Neural crest cell (in vitro differentiated cells): ENCODE measurements at places on chromosomes 6 and 20.

DNA sequence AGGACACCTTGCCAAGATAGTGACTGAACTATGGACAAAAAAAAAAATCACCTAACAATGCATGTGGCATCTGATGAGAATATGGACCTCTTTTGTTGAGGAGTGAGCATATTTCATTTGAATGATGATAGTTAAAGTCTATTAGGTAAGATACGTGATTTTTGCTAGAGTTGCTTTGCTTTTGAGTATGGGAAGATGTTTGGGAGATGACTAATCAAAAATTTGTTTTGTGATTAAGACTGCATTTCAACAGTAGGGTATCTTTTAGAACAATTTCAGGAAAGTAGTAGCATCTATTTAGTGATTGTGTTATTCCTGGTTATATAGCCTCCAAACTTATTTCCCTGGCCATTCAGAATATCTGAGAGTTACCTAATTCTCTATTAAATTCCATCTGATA is 878.6 kb upstream of the CITED2 start:
- no peak overlapping the region for H3K27ac ChIP-seq
- H3K4me1 ChIP-seq = no peaks in the 10 kb centered on the region
- no peaks in the 10 kb centered on the region for H3K36me3 ChIP-seq
- no peak overlapping the region for H3K4me3 ChIP-seq
- no peak for DNase-seq

DNA sequence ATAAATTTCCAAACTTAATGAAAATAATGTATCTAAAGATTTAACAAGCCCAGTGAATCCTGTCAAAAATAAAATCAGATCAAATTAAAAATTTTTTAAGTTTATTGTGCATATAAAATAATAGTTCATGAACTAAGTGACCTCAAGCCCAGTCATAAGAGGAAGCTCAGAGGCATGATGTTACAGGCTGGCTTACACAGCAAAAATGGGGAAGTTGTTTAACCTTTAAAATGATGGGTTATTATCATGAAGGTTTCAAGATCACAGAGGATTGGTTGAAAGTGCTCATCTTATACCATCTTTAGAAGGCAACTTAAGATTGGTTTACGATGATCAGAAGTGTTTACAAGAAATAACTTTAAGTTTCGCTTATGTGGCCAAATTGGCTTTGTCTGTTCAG is 102.5 kb downstream of the PAK5 start:
- H3K4me1 ChIP-seq = no peaks in the 10 kb centered on the region
- no peak overlapping the region for H3K27ac ChIP-seq
- H3K4me3 ChIP-seq = no peak overlapping the region
- DNase-seq = no peak
- no peaks in the 10 kb centered on the region for H3K36me3 ChIP-seq
- no peaks in the 10 kb centered on the region for H3K27me3 ChIP-seq

GRCh38 chr6:56954403-56955170 is at the start of gene BEND6:
Gene BEND6 (plus strand): TSS chr6:56955107. CDS start chr6:56981811, 26,704 bp downstream.
- DNase-seq = peak; percentile 30
- H3K4me1 ChIP-seq = peaks cover 29% of the 10 kb centered on the region
- H3K36me3 ChIP-seq = no peaks in the 10 kb centered on the region
- peak within 1 kb of the TSS; percentile 95 for H3K4me3 ChIP-seq
- H3K27me3 ChIP-seq = peaks cover 59% of the 10 kb centered on the region
- no peak within 1 kb of the TSS for H3K27ac ChIP-seq

DNA sequence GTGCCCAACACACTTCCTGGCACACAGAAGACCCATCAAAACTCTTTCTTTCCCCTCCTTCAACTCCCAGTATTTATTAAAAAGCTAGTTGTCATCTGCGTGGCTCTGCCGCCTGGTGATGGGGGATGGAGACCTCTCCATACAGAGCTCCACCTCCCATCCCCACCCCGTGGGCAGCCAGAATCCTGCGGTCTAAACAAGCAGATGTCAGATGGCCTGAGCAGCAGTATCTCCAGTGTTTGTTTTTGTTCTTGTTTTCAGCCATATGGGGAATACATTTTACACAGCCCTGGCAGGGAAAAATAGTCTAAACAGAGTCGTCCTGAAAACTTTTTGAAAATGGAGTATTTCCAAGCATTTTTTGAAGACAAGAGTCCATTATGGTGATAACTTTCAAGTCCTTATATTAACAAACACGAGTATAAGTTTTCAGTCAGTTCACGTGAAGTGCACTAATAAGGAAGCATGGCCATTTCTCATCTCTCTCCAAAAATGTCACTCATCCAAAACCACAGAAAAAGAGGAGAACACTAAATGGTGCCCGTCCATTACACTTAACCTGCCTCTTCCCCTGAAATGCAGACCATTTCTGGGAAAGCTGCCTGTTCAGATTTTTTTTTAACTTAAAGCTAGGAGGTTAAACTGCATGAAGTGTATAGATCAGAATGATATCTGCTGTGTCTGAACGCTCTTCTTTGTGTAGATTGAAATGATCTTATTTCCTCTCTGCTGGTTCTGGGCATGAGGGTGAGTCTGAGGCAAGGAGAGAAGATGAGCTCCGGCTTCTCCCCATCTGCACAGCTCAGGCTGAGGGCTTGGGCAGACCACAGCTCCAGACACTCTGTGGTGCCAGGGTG is 91.0 kb downstream of the TCP11 start:
- H3K4me3 ChIP-seq = no peak overlapping the region
- DNase-seq = no peak
- H3K27ac ChIP-seq = no peak overlapping the region
- no peaks in the 10 kb centered on the region for H3K36me3 ChIP-seq
- peaks cover 20% of the 10 kb centered on the region for H3K4me1 ChIP-seq
- no peaks in the 10 kb centered on the region for H3K27me3 ChIP-seq

DNA sequence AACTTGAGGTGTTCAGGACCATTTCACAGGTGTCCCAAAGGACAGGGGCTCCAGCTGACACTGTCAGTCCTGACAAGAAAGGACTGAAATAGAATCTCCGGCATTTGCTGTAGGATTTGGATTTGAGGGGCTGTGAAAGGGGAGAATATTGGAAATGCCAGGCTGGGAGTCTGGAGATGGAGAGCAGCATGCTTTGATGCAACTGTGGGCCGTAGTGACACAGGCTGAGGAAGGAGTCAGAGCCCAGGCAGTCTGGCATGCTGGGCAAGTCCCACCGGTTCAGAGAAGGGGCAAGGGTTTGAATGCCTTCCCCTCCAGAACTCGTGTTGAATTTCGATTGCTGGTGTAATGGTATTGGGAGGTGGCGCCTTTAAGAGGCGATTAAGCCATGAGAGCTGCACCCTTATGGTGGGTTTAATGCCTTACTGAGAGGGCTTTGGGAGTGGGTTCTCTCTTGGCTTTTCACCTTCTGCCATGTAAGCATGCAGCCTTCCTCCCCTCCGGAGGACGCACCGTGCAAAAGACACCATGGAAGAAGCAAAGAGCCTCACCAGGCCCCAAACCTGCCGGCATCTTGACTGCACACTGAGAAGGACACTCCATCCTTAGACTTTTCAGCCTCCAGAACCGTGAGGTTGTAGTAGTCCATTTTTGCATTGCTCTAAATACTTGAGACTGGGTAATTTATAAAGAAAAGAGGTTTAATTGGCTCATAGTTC is 9.4 kb upstream of the PYGB start:
- no peak for DNase-seq
- peaks cover 43% of the 10 kb centered on the region for H3K4me1 ChIP-seq
- no peaks in the 10 kb centered on the region for H3K36me3 ChIP-seq

- H3K27me3 ChIP-seq = peaks cover 99% of the 10 kb centered on the region
- peaks cover 9% of the 10 kb centered on the region for H3K4me1 ChIP-seq
- H3K4me3 ChIP-seq = peak within 1 kb of the TSS; percentile 89
- no peak within 1 kb of the TSS for H3K27ac ChIP-seq
These were observed at the start of gene TBX18 for GRCh38 chr6:84764332-84765049. Gene TBX18 (minus strand): TSS chr6:84764598. CDS start chr6:84764181, 417 bp downstream.

GRCh38 chr6:83218646-83219045 is 25.5 kb downstream of the RWDD2A start:
- no peak for DNase-seq
- peaks cover 4% of the 10 kb centered on the region for H3K4me1 ChIP-seq
- no peak overlapping the region for H3K4me3 ChIP-seq
- no peak overlapping the region for H3K27ac ChIP-seq

GRCh38 chr6:5152460-5152859 is 67.3 kb downstream of the PPP1R3G start:
- H3K27me3 ChIP-seq = no peaks in the 10 kb centered on the region
- no peaks in the 10 kb centered on the region for H3K36me3 ChIP-seq
- H3K27ac ChIP-seq = no peak overlapping the region

DNA sequence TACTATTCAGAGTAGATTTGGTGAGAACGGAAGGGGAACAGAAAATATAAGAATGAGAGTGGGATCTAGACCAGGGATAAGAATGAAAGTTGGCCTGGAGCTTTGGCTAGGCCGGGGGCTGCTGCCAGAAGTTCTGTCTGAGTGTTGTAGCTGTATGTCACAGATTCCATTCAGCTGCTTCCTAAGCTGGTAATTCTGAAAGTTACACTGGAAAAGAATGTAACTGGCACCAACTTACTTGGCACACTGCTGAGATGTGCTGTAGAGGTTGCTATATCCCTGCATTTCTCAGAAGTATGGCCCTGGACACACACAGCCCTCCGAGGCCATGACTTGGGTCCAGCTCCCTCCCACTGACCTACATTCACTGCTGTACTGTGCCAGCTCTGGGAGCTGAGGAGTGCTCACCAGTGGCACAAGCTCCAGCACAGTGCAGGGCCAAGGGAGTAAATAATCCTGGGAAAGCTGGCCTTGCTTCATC is 25.8 kb upstream of the TMEM217 start:
- peaks cover 18% of the 10 kb centered on the region for H3K36me3 ChIP-seq
- no peaks in the 10 kb centered on the region for H3K27me3 ChIP-seq
- no peak overlapping the region for H3K4me3 ChIP-seq

GRCh38 chr6:29737707-29738630 is 14.7 kb downstream of the HLA-F start:
- H3K27me3 ChIP-seq = peaks cover 73% of the 10 kb centered on the region
- H3K4me3 ChIP-seq = no peak overlapping the region
- DNase-seq = peak; percentile 58
- H3K36me3 ChIP-seq = no peaks in the 10 kb centered on the region

- H3K4me1 ChIP-seq = no peaks in the 10 kb centered on the region
- no peak overlapping the region for H3K27ac ChIP-seq
- H3K36me3 ChIP-seq = no peaks in the 10 kb centered on the region
- H3K27me3 ChIP-seq = peaks cover 26% of the 10 kb centered on the region
- H3K4me3 ChIP-seq = no peak overlapping the region
These were observed 11.2 kb upstream of the MMP24 start for GRCh38 chr20:35215066-35215956.

GRCh38 chr20:32192698-32193097 is 14.8 kb downstream of the PLAGL2 start:
- H3K36me3 ChIP-seq = peaks cover 20% of the 10 kb centered on the region
- H3K4me3 ChIP-seq = peak overlapping the region; percentile 88
- H3K27me3 ChIP-seq = no peaks in the 10 kb centered on the region
- H3K27ac ChIP-seq = no peak overlapping the region
- H3K4me1 ChIP-seq = peaks cover 24% of the 10 kb centered on the region

GRCh38 chr20:38209736-38210405 is 44.8 kb upstream of the TGM2 start:
- no peak overlapping the region for H3K4me3 ChIP-seq
- no peak for DNase-seq
- peaks cover 13% of the 10 kb centered on the region for H3K27me3 ChIP-seq
- no peaks in the 10 kb centered on the region for H3K4me1 ChIP-seq
- no peaks in the 10 kb centered on the region for H3K36me3 ChIP-seq
- H3K27ac ChIP-seq = no peak overlapping the region

- no peak overlapping the region for H3K4me3 ChIP-seq
- no peak for DNase-seq
- H3K36me3 ChIP-seq = peaks cover 2% of the 10 kb centered on the region
- peaks cover 2% of the 10 kb centered on the region for H3K27me3 ChIP-seq
- no peak overlapping the region for H3K27ac ChIP-seq
These were observed 304.0 kb downstream of the TSHZ2 start for GRCh38 chr20:53276143-53276542.

DNA sequence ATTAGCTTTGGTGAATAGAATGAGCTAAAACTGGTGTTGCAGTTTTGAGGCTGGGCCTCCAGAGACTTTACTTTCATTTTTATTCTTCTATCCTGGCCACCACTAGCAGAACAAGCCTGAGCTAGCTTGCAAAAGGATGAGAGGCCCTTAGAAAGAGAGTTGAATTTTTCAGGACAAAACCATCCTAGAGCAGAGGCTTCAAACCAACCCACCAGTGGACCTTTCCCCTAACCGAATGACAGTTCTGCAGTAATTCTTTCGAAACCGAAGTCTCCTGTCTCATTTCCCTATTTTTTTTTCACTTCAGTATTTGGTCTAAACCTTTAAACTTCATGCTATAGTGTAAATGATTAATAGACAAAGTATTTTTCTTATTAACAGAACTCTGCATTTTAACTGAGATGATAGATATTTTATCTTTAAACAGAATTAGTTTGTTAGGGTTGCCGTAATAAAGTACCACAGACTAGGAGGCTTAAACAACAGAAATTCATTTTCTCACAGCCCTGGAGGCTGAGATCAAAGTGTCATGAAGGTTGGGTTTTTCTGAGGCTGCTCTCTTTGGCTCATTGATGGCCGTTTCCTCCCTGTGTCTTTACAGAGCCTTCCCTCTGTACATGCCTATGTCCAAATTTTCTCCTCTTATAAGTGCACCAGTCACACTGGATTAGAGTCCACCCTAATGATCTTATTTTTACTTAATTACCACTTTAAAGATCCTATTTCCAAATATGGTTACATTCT is 80.6 kb upstream of the PAK5 start:
- no peak overlapping the region for H3K27ac ChIP-seq
- H3K36me3 ChIP-seq = no peaks in the 10 kb centered on the region
- DNase-seq = no peak
- H3K4me3 ChIP-seq = no peak overlapping the region
- no peaks in the 10 kb centered on the region for H3K27me3 ChIP-seq
- H3K4me1 ChIP-seq = no peaks in the 10 kb centered on the region

GRCh38 chr6:7469696-7470095 is 71.8 kb upstream of the DSP start:
- no peak overlapping the region for H3K27ac ChIP-seq
- peaks cover 16% of the 10 kb centered on the region for H3K4me1 ChIP-seq
- DNase-seq = no peak
- no peaks in the 10 kb centered on the region for H3K27me3 ChIP-seq
- H3K4me3 ChIP-seq = no peak overlapping the region

DNA sequence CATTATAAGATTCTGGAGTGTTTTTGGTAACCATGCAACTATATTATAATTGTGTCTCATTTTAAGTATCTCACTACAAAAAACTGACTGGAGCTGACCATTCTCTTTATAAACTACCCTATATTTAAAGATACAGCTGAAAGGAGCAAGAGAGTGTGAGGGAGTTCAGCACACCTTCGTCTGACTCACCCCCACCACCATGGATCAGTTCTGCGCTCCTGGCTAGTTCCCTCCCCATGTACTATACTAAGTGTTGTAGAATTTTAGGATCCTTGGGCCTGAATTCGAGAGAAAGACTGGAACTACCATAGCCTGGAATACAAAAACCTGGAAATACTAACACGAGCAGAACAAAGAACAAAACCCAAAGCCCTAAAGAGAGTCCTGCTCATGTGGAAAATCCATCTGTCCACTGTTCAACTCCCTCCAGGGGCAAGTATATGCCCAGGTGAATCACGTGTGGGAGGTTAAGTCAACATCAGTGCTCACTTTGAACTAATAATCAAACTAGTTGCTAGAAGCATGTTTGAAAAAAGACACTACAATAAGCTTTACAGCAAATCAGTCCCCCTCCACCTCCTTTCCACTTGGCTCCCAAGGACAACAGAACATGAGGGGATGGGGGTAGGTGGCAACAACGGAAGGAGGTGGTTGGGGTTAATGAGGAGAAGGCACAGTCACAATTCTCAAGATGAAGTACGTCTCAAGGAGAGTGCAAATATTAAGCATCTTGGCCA is 46.8 kb downstream of the ELOVL5 start:
- peaks cover 74% of the 10 kb centered on the region for H3K4me1 ChIP-seq
- no peak overlapping the region for H3K27ac ChIP-seq
- H3K27me3 ChIP-seq = no peaks in the 10 kb centered on the region
- H3K4me3 ChIP-seq = no peak overlapping the region
- no peak for DNase-seq
